Posterior cingulate gyrus (tissue), 11 donors: ENCODE measurements at places on chromosomes 3 and 15.

DNA sequence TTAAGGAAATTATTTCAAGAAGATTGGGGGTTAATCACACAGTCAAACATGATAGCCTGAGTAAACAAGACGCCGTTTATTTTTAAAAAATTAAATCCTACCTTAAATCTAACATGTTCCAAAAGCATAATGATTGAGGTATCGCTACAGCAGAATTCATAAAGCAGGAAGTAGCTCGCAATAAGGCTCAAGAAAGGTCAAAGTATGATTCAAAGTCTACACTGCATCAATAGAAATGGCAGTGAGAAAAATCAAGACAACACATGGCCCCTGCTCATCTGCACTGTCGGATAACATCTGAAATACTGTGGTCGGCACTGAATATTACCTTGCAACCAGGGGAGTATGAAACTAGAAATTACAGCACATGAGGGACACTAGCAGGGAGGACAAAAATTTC, 93.2 kb downstream of the SMARCC1 start:
- no peak for DNase-seq

DNA sequence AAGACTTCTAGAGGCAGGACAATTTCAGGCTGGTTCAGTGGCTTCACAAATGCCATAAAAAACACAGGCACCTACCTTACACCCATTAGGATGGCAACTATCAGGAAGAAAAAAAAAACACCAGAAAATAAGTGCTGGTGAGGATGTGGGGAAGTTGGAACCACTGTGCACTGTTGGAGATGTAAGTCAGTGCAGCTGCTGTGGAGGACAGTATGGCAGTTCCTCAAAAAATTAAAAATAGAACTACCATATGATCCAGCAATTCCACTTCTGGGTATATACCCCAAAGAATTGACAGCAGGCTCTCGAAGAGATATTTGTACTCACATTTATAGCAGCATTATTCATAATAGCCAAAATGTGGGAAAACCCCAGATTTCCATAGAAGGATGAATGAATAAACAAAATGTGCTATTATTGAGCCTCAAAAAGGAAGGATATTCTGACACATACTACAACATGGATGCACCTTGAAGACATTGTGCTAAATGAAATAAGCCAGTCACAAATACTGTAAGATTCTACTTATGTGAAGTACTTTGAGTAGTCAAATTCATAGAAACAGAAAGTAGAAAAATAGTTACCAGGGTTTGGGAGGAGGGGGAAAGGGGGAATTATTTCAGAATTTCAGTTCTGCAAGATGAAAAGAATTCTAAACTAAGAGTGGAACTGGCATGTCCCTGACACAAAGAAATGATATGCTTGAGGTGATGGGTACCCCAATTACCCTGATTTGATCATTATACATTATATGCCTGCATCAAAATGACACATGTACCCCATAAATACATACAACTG, 40.9 kb downstream of the NR1D2 start:
- DNase-seq, result no peak

- no peak for DNase-seq
These were observed 43.0 kb downstream of the GASK1A start for GRCh38 chr3:43022121-43022520.

GRCh38 chr3:71355862-71356261, 227.7 kb downstream of the FOXP1 start:
- DNase-seq, result no peak

- DNase-seq, result no peak
These were observed 28.2 kb upstream of the KCNMB3 start for GRCh38 chr3:179278932-179279693.

- DNase-seq, result no peak
These were observed 210.6 kb upstream of the ZPLD1 start for GRCh38 chr3:102224171-102224570.

DNA sequence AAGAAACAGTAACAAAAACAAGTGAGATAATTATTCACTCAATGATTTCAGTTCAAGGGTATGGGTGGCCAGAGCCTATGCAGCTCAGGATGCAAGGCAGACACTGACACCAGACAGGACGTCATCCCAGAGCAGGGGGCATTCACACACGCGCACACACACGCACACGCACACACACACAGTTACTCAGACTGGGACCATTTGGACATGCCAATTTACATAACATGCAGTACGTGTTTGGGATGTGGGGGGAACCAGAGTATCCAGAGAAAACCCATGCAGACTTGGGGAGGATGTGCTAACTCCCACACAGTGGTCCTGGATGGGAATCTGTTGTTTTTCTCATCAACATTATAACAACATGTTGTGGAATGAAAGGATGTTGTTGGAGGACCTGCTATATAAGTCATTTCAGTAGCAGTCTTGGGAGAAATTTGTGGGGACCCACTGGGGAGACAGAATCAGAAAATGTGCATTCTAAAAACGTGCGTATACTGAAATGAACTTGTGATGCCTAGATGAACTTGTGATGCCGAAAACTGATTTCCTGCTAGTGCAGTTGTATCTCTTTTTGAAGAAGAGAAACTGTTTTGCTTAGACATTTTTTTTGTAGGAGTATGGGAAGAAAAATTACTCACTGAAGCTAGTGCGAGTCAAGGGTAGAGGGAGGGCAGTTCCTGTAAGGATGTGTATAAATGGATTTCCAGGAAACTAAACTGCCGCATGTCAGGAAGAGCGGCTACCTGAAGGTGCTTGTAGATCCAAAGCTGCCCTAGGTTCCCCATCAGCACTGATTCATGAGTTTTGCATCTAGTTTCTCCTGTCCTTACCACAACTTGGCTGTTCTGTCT, 25.2 kb downstream of the CD200 start:
- no peak for DNase-seq

DNA sequence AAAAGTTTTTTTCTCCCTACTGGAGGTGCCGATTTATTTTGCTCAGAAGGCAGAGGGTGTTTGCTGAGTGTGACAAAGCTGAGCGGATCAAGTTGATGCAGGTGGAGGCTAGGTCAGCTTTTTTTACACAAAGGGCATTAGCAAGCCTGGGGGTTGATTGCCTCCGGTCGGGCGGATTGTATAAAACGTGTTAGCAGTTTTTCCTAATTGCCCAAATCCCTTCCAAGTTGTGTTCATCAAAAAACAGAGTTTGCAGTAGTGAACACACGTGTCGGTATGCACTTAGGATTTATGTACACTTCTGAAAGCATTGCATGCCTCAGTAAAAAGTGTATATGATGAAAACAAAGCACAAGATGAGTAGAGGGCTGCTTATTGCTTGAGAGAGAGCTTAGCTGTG, 2.6 kb downstream of the GPR160 start:
- no peak for DNase-seq

DNA sequence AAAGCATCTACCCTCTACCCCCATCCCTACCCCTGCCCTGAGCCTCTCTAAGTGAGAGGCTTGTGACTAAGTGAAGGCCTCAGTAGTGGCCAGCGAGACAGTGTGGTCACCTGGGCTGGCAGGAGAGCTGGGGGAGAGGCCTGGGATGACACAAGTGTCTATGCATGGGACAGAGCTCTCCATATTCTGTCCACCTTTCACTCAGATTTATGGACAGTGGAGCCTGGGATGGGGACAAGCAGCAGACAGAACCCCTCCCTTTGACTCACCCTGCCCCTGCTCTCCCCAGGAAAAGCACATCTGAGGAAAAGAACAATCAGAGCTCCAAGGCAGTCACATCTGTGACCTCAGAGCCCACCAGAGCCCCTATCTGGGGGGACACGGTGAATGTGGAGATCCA, 26.0 kb downstream of the CCDC33 start:
- no peak for DNase-seq

DNA sequence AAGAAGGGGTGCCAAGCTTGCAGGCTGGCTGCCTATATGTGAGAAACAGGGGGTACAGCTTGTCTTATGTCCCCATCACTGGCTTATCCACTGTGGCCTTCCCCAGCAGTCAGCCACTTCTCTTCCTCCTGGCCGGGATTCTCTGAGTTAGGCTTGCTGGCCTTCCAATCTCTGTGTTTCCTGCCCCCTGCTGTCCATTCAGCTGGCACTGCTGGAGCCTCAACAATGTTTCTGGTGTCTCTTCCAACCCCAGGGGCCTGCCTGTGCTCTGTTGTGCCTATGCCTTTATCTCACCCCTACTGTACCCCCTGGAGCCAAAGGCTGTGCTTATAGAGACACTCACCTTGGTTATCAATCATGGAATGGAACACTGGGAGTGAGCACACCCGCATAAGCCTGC, 36.5 kb downstream of the ANAPC13 start:
- peak; percentile 44 for DNase-seq

DNA sequence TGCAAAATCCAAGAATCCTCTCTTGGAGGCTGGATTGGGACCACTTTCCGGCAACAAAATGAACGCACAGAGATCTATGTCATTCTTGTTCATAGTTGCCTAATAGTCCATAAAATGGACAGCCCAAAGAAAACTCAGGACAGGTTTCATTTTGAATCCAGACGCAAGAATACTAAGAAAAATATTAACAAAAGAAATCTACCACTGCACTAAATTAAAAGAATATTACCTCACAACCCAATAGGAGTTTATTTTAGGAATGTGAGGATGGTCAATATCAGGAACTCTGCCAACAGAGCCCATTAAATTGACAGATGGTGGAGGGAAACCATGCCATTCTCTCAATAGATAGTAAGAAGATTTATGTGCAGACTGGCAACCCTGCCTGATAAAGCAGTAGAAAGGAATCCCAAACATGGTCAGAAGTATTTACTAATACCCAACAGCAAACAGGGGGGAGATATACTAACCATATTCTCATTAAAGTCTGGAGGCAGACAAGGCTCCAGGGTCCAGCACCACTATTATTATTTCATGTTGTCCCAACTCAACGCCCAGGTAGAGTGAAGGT, 127.6 kb downstream of the SMAD6 start:
- DNase-seq, result peak; percentile 17

GRCh38 chr3:128082546-128082945, 30.3 kb downstream of the SEC61A1 start:
- DNase-seq, result no peak

DNA sequence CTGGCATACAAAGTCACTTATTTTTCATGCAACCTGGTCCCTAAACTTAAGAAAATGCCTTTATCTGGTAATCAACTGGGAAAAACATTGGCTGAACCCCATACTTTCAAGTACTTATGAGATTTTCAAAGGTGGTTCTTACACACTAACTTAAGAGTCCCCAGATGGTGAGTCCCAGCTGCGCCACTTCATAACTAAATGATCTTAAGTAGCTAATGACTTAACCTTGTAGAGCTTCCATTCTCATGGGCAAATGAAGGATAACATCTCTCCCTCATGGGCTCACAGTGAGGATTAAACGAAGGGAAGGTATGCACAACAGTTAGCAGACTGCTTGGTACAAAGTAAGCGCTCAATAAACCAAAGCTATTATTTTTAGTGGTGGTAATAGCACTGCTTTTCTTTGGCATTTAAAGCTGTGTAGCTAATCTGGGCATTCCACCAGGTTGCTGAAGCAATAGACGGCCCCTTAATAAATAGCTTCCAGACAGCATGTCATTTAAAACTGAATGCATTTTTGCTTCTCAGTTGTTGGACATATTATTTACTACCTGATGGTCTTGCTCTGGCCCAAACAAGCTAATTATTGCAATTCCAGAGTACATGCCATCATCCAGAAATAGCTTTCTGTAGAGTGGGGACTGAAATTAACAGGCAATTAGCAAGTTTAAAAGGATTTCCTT, 55.4 kb downstream of the LIPC start:
- DNase-seq, result no peak

- no peak for DNase-seq
These were observed 103.3 kb downstream of the STT3B start for GRCh38 chr3:31636049-31636448.

DNA sequence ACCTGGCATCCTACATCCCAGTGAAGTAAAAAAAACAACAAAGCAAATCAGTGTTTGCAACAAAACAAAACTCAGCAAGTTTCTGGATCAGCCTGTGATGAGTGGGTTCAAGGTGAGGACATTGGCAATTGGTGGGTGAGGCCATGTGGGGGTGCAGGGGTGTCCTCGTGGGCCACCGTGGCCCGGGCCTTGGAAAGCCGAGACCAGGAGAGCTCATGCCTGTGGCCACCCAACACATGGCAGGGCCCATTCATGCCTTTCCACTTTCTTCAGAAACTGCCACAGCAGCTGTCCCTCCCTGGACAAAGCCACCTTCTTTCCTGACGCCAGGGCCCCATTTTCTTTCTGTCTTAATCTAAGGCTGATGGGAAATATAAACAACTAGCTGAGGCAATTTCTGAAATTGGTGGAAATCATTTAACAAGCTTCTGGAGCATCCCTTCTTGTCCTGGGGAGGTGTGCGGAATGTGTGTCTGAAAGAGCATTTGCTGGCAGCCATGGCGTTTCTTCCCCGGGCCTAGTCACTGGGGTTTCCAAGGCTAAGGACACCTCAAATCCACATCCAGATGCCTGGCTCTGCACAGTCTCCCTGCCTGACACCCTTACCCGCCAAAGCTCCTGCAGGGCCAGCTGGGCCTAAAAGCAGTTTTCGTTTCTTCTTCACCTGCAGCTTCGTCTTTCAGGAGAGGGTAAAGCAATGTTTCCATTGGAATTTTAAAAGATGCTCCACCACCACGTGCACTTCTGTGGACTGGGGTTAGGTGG, 34.1 kb upstream of the SFMBT1 start:
- no peak for DNase-seq

GRCh38 chr3:171840445-171840810, 2.7 kb upstream of the TMEM212 start:
- DNase-seq, result no peak

- no peak for DNase-seq
These were observed 301.0 kb upstream of the TBL1XR1 start for GRCh38 chr3:177498037-177498857.

GRCh38 chr3:191269289-191270085, 59.7 kb upstream of the CCDC50 start:
- DNase-seq, result no peak

- no peak for DNase-seq
These were observed 125.3 kb upstream of the THBS1 start for GRCh38 chr15:39455471-39455991.

- no peak for DNase-seq
These were observed 161.4 kb upstream of the LRTM1 start for GRCh38 chr3:55089211-55089610.

DNA sequence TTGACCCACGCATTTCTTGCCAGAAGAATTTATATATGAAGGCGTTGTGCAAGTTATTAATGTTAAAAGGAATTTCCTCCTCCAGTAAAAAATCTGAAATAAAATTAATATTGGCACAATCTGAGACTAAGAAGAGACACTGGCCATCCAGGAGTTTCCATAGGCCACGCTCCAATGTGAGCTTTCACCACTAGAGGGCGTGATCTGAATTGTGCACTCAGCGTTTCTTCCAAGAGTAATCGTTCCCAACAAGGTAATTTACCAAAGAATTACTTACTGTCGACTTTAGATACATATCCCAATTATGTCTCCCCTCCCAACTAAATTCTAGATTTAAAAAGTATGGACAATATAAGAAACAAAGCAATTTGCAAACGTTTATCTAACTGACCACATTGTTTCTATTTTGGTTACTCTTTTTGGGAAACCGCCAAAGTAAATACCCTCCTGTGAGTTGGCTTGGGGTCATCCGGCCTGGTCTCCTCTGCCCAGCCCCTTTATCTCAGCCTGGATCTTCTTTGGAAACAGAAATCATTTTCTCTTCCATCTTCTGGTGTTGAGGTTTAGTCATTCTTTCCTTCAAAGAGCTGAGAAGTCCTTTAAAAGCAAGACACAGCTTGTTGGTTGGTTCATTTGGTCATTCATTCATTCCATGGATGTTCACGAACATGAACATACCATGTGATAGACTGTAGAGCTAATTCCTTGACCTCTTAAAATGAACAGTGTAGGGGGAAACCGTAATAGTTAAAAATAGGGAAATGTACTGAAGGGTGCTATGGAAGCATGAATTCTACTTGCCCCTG, 26.2 kb downstream of the POLR2M start:
- DNase-seq, result no peak
